ENCODE measurements at places on chromosomes 6 and 20.

- no peak for DNase-seq
Measured at GRCh38 chr6:146851837-146852236, 253.1 kb downstream of the ADGB start.

DNA sequence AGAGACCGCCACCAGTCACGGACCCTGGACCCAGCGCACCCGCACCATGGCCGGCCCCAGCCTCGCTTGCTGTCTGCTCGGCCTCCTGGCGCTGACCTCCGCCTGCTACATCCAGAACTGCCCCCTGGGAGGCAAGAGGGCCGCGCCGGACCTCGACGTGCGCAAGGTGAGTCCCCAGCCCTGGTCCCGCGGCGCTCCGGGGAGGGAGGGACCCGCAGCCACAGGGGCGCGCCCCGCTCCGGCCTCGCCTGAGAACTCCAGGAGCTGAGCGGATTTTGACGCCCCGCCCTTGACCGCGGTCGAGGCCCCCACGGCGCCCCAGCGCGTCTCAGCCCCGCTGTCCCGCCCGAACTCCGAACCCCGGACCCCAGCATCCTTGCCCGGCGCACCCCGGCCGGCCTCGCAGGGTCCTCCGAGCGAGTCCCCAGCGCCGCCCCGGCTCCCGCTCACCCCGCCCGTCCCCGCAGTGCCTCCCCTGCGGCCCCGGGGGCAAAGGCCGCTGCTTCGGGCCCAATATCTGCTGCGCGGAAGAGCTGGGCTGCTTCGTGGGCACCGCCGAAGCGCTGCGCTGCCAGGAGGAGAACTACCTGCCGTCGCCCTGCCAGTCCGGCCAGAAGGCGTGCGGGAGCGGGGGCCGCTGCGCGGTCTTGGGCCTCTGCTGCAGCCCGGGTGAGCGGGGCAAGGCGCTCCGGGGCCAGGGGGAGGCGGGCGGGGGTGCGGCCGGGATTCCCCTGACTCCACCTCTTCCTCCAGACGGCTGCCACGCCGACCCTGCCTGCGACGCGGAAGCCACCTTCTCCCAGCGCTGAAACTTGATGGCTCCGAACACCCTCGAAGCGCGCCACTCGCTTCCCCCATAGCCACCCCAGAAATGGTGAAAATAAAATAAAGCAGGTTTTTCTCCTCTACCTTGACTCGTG lies at the start of gene OXT:
Gene OXT (plus strand): TSS at position 11 of the 920 bp plus-strand sequence. CDS start 36 bp downstream, at position 47.
- peak; percentile 56 for DNase-seq

DNA sequence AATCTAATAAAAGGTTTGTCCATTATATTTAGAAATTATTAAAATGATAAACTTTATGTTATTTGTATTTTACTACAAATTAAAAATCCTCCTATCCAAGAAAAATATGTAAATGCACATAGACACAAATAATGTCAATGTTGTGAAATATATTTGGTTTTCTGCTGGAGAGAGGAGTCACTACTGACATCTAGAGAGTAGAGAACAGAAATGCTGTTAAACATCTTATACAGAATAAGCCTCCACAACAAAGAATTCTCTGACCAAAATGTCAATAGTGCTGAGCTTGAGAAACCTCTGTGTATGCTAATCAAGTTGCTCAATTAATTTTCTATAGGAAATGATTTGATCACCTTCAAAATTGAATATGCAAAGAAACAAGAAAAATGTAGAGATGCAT lies 12.4 kb downstream of the HTR1B start:
- no peak for DNase-seq

- no peak for DNase-seq
Measured at GRCh38 chr6:147381712-147382111, 126.8 kb upstream of the SAMD5 start.

DNA sequence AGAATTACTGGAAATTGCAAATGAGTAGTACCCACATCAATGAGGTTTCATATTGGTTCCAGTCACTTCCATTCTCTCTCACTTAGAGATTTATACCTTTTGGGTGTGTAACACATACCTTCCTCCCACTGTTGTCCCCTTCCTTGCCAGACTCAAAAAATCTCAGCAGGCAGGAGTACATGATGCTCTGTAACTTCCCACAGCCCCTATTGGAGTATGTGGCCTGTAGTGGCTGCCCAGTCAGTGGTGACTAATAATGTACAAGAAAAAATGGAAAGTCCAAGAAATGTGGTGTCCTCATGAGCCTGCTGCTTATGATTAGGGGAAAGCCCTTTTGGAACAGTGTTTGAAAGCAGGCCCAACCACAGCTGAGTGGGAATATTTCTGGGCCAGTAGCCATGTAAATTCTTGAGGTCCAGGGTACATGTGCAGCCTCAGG lies 312.0 kb downstream of the ZFAND3 start:
- no peak for DNase-seq

- DNase-seq, result no peak
Measured at GRCh38 chr20:33460711-33461110, 17.1 kb upstream of the SNTA1 start.

- DNase-seq, result no peak
Measured at GRCh38 chr6:109053336-109053735, 41.3 kb downstream of the SESN1 start.

- DNase-seq, result no peak
Measured at GRCh38 chr6:38350220-38350619, 289.5 kb downstream of the BTBD9 start.

DNA sequence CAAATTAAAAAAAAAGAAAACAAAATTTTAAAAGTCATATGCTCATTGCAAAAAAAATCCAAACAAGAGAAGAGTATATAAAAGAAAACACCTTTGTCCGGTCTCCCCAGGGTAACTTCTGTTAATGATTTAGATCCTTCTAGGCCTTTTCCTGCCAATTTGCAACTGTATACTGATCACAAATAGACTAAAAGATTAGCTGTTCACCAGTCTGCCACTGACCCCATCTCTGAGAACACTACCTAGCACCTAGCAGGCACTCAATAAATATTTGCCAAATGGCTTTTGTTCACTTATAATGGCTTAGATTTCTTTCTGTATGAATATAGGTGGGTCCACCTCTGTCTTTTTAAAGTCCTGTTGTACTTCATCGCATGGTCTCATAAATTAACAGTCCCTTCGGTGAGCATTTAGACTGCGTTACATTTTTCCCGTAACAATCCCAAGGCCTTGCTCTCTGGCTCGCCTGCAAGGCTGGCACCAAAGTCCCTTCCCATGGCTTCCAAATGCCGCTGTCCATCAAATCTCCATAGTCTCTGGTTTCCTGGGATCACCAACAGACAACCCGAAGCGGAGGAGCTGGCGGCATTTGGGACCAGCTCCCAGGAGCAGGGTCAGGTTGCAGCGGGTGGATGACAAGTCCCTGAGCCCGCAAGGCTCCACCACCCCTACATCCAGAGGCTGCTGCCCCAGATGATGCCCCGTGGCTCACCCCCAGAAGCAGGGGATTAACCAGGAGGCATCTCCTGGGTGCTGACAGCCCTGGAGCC lies 11.8 kb downstream of the JPH2 start:
- no peak for DNase-seq

DNA sequence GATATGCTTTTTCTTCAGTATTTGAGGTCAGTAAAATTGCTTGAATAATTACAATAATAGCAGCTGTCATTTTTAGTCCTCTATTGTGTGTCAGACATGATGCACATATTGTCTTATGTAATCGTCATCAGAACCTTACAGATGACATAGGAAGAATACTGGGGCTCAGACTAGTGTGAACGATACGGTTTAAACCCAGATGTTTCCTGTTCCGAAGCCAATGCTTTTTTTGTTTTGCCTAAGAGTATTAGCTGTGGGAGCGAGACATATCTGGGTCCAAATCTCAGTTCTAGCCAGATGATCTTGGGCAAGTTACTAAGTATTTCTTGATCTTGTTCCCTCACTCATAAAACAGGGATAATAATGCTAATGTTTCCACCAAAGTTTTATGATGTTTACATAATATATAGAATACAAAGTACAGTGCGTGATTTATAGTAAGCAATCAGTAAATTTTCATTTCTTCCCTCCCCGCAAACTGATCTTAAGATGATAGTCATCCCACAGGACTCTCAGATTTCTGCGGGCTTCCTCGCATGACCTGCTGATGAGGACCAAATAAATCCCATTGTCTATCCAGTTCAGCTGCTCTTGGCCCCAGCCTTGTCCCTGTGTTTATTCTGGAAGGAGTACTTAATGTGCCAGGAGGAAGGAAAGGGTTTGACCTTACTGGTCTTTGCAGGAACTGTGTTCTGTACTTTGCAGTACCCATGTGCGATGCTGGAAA lies 98.2 kb downstream of the CAP2 start:
- no peak for DNase-seq

GRCh38 chr20:4613718-4614620 lies 107.7 kb upstream of the PRND start:
- DNase-seq, result peak; percentile 41

GRCh38 chr20:18702736-18703135 lies 110.8 kb upstream of the SCP2D1 start:
- DNase-seq, result no peak

DNA sequence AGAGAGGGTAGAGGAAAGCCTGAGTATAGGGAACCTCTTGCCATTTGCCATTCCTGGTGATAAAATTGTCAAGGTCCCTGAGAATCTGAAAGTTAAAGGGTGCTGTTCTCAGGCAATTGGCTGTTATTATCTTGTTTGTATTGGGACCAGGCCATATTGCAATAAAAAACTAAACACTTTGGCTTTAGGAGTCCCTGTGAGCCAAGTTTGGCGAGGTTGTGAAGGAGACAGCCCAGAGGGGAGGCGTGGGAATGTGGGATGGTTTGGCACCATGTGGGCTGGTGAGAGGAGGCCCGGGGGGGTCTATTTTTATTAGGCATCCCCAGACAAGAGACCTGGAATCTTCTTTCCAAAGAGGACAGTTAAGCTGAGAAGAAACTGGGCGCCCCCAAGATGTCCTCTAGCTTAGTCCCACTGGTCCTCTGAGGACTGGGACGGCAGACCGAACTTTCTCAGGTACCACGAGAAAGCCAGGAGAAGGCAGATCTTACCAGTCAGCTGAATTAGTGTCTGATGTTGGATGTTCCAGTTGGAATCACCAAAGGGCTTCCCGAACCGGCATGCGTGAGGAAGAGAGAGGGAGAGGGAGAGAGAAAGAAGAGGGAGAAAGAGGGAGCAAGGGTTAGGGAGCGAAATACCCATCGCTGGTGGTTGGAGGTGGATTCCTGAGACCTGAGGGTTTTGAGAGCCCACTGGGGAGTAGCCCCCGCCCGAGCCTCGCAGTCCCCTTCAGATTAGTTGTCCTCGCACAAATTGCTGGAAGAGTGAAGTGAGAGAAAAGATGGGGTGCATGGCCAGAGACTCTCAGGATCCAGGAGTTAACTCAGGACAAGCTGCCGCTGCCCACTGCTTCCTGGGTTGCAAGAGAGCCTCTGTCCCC lies 24.4 kb downstream of the DYNLT1 start:
- DNase-seq, result no peak

GRCh38 chr20:52004018-52004417 lies 187.6 kb downstream of the ZFP64 start:
- no peak for DNase-seq

GRCh38 chr6:87817183-87817582 lies 115.2 kb upstream of the AKIRIN2 start:
- no peak for DNase-seq

DNA sequence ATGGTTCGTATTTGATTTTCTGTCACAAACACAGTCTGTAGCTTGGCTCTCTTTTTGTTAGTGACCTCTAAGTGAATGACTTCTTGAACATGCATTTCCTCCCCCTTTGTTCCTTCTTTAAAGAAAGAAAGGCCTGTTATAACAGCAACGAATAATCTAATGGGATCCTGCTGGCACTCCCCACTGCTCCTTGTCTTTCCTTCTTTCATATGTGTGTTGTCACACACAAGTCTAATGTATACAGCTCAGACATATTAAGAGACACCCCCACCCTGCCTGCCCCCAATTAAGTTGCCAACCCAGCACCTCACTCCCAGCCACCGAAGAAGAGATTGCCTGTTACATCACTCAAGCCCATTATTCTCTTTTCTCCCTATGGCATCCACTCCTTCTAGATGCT lies 4.9 kb upstream of the SAMD5 start:
- DNase-seq, result no peak

GRCh38 chr6:158460602-158461169 lies 99.2 kb upstream of the TMEM181 start:
- DNase-seq, result no peak

GRCh38 chr6:54386295-54386694 lies 78.1 kb downstream of the TINAG start:
- DNase-seq, result no peak

DNA sequence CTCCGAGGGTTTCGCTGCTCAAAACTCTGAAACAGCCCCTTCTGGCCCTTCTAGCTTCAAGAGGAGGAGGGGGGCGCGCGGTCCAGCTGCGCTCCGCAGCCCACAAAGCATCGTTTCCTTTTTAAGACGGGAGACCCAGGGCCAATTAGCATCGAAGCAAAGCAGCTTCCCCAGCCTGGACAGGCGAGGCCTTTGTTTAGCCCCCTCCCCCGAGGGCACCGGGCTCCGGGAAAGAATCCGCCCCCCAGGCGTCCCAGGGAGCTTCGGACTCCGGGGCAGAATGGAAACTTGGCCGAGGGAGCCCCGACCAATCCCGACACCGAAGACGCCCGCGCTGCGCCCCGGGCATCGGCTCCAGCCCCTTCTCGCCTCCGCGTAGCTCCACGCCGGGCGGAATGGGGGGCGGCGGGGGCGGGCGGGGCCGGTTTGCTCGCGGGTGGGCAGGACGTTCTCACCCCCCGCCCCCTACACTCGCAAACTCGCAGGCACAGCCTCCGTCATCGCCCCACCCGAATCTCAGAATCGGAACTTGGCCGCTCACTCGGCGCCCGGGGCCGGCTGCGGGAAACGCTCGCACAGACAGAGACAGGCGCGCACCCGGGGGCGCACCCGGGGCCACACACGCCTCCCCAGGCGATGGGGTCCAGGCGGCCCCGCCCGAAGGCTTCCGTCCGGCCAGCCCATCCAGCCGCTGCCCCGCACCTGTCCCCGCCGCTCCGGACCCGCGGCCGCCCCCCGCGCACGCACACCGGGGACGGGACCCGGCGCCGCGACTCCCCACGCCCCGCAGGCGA lies 628 bp downstream of the NKAIN4 start:
- no peak for DNase-seq

DNA sequence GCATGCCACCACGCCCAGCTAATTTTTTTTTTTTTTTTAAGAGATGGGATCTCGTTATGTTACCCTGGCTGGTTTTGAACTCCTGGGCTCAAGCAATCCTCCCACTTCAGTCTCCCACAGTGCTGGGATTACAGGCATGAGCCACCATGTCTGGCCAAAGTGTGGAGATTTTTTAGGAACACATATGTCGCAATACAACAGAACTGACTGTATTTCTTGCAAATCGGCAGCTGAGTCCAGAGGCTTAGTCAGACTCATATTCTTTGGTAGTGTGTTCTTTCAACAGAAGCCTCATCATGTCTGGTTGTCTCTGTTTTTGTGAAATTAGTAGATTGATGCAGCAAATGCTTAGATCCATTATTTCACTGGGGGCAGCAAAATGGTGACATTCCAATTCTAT lies 23.9 kb upstream of the CD164 start:
- no peak for DNase-seq

GRCh38 chr6:55423933-55424332 lies 96.7 kb downstream of the GFRAL start:
- DNase-seq, result no peak

DNA sequence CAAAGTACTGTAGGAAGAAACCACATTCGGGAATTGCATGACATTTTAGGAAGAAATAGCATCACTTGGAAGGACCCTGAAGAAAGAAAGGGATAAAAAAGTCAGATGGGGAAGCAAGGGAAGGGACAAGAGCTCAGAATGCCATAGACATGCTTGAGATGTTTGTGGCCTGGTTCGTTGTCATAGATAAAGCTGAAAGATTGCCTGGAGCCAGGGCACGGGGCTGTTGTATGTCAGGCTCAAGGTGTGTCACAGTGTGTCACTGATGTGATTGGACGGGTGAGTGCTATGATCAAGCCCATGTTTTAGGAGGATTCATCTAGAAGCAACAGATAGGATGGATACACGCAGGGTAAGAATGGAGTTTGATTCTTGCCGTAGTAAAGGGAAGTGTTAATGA lies 216.2 kb upstream of the SOX4 start:
- no peak for DNase-seq
